ENCODE measurements at places on chromosomes 3 and 15.

DNA sequence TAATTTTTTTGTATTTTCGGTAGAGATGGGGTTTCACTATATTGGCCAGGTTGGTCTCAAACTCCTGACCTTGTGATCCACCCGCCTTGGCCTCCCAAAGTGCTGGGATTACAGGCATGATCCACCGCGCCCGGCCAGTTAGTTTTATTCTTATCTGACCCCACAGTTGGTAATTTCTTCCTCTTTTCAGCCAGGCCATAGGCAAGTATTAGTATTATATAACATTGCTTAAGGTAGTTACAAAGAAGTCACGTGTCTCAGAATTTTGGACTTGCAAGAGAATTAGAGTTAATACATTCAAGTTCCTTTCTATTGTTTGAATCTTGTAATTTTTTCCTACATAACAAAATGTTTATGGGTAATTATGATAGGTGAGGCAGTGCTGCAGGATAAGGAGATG, 334.8 kb downstream of the LPP start:
- DNase-seq, result no peak

DNA sequence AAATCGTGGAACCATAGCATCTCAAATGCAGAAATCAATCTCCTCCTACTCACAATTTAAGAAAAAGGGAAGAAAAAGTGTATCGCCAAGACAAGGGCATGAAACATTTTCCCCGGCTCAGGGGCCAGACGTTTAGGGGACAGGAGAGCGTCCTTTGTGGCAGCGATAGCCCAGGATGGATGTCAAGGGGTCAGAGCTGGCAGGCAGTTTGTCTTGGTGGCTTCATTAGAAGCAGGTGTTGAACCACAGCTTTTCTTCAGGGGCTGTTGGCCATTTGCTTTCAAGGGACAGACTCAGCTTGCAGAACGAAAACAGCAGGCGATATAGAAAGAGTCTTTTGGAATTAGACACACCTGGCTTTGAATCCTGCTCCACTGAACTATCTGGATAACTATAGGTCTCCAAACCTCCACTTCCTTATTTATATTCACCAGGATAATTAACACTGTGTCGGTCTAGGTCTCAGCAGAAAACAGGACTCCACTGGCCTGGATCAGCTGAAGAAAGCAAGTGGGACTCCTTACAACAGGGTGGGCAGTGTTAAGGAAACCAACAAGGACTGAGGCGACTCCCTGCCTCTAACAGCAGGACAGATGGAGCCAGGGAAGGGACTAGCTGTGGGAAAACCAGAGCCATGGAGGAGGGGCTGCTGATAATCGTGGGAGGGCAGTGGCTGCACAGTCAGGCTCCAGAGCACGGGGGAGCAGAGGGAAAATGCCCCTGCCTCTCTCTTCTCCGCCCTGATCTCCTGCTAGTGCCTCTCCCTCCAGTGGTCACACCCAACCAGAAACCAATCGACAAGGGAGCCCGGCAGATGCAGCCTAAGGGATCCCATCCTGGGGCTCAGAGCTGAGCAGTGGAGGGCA, 123.6 kb downstream of the LIPC start:
- no peak for DNase-seq

- no peak for DNase-seq
Measured at GRCh38 chr3:21328711-21329390, 422.2 kb downstream of the ZNF385D start.

DNA sequence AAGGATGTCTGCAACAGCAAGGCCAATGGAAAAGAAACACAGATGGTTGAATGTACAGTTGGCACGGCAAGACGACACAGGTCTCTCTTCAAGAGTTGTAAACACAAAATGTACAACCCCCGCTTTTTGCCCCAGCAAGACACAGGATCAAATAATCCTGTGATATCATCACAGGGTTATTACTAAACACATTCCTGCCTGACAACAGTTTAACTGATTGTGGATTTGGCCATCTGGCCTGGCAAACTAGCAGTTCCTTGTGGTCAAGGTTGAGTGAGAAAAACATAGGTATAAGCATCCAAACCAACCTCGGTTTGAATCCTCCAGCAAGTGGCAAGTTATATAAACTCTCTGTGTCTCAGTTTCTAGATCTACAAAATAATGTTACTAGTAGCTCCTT, 23.4 kb downstream of the PARP16 start:
- no peak for DNase-seq

DNA sequence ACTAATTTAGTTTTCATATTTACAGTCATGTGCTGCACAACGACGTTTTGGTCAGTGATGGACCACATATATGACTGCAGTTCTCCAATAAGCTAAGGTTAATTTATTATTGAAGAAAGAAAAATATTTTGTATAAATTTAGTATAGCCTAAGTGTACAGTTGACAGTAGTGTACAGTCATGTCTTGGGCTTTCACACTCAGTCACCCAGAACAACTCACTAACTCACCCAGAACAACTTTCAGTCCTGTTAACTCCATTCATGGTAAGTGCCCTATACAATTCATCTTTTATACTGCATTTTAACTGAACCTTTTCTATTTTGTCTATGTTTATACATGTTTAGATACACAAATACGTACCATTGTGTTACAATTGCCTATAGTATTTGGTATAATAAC, 3.8 kb upstream of the GABRR3 start:
- no peak for DNase-seq

DNA sequence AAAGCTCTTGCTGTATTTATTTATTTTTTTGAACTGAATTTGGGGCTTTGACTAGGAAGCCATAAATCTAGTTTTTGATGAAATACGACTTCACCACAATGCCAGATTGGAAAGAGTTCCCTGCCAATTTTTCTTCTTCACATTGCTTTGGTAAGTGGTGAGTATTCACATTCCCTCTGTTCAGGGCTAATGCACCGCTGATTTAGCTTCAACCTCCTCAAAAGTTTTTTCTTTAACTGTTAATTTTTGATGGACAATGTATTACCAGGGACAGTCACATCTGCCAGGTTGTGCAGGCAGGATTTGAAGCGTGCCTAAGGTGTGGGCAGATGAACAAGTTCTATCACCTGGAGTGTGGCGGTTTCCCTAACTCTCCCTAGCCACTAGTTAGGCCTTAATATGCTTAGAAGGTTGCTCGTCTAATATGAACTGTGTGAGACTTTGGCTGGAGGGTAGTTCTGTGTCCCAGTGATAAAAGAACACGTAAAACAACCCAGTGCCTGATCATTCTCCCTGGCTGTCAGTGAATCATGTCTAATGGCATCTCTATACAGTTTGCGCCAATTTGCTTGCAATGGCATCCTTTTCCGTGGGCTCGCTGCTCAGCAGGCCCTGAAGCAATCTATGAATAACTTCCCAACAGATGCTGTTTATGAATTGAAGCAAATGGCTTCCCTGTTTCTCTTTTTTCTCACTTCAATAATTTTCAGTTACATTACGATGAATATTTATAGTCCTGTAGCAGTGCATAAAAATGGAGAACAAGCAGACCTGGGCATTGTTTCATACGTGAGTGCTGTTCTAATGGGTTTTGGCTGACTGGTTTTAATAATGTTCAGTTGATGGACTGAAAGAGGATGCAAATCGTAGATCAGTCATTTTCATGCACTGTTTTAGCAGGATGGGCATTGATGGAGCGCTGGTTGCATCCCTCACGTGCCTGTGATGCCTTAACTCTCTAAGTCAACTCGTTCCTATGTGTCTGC, 243.2 kb upstream of the SUCLG2 start:
- DNase-seq, result no peak

DNA sequence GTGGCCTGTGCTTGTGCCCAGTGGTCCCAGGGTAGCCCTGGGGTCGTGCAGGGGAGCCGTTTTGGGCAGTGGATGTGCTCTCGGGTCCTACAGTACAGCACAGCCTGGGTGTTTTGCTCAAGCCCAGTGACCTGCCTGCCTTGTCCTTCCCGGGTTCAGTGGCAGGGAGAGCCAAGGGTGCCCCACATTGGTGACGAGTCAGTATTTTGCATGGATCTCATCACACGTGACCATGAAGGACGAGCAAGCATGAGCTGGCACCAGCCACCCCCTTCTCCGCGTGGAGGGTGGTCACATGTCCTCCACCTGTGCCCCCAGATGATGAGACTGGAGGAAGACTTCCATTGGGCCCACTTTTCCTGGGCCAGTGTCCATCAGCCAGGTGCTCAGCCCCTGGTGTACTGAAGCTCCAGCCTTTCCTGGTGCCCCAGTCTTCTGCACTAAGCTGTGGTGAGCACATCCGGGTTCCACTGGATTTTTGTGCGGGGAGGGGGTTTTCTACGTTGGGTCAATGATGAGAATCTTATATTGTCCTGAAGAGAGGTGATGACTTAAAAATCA, 197.5 kb downstream of the UBE3A start:
- no peak for DNase-seq

- DNase-seq, result no peak
Measured at GRCh38 chr3:36965440-36965839, 20.6 kb upstream of the TRANK1 start.

DNA sequence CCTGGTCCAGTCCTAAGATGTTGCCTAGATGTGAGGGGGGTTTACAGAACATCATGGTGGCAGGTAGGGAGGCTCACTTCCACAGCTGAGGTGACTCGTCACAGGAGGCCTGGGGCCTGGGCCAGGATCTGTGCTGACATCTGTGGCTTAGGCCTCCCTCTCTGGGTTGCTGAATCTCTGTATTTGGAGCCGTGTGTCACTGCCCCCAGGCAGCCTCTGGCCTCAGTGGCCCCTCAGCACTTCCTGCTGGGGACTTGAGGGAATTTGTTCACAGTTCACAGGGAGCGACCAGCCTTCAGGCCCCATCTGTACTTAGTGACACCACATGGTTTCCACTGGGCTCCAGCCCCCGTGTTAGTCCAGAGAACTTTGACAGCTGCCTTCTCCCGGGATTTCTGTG, 41.7 kb upstream of the ADAMTSL3 start:
- DNase-seq, result no peak

DNA sequence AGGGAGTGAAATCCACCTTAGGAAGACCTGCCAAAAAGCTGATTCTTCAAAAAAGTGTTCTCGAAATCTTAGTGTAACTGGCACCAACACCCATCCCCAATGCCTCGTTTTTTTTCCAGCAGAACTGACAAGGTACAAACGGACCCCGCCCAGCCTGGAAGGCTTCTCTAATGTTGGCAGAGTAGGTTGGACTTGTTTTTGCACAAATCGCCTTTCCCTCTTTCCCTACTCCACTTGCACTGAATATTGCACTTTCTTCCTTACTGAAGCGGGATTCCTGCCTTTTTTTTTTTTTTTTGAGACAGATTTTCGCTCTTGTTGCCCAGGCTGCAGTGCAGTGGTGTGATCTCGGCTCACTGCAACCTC, 544 bp upstream of the TIMMDC1 start:
- no peak for DNase-seq

DNA sequence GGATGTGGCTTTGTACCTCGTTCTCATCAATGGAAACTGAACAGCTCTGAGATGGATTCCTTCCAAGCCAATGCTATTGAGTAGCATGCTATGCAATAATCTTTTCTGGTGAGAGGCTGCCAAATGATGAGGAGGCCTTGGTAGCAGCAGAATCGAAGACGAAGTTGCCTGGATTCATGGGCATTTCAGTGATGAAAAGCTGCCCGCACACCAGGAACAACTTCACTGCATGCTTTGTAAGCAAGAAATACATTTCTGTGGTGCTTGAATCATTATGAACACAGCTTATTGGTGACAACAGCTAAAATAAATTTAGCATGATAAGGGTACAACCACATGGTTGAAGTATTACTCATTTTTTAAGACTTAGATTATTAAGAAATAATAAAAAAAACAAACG, 246.8 kb upstream of the ROBO1 start:
- no peak for DNase-seq

DNA sequence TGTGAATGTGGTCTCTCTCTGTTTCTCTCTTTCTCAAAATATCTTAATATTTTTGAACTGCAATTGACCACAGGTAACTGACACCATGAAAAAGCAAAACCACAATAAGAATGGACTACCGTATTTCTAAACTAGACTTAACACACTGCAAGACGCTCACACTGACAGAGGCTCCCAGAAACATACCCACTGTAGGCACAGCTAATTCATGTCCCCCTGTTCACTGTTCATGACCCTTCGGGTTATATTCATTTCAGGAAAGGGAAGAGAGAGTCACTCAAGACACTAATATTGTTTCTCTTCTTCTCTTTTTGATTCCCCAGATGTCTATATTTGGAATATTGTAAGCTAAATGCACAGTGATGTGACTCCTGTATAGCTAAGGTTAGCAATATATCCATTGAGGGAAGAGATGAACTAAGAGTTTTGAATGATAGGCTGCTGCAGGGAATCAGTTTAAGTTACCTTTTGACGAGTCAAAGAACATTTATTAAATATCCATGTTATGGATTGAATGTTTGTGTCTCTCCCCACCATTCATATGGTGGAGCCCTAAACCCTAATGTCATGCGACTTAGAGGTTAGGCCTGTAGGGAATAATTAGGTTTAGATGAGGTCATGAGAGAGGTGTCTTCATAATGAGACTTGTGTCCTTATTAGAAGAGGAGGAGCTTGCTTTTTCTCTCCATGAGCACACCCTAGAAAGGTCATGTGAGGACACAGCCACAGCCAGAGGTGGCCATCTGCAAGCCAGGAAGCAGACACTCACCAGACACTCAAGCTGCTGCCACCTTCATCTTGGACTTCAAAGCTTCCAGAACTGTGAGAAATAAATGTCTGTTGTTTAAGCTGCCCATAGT, 216.6 kb upstream of the GRM7 start:
- no peak for DNase-seq

GRCh38 chr15:38553071-38553470, 11.5 kb downstream of the RASGRP1 start:
- no peak for DNase-seq

- no peak for DNase-seq
Measured at GRCh38 chr3:75978686-75979085, 193.3 kb upstream of the ZNF717 start.

GRCh38 chr3:172134352-172134751, 95.0 kb downstream of the FNDC3B start:
- no peak for DNase-seq

- no peak for DNase-seq
Measured at GRCh38 chr15:70266412-70267121, 168.8 kb upstream of the TLE3 start.

DNA sequence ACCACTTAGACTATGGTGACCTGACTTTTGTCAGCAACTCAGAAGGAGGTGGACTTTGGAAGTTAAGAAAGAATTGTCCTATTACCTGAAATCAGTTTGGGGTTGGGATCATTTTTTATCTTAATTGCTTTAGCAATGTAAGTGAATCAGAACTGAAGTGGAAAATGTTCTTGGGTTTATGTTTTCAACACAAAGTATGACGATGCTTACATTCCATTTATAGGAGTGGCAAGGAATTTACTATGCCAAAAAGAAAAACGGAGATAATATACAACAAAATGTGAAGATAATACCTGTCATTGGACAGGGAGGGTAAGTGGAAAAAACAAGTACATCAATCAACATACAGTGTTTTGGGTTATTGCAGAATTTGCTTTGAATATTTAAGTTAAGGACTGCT, 116.1 kb downstream of the PDE8A start:
- no peak for DNase-seq

GRCh38 chr3:139687431-139687830, 9.7 kb upstream of the NMNAT3 start:
- DNase-seq, result no peak

- DNase-seq, result no peak
Measured at GRCh38 chr3:82081351-82081750, 319.9 kb upstream of the GBE1 start.

Data from CD4-positive, alpha-beta T cell treated with Interleukin-6 for 4 hours (primary cell).